Endothelial cell (in vitro differentiated cells): ENCODE measurements at places on chromosomes 11 and 22. TPM values are rescaled to one million over a fixed set of nuclear protein-coding genes. Genes with fewer than 3 reads are reported as not detected.
A peak's percentile ranks its signal among the peaks of the same experiment; 100 is the strongest.

DNA sequence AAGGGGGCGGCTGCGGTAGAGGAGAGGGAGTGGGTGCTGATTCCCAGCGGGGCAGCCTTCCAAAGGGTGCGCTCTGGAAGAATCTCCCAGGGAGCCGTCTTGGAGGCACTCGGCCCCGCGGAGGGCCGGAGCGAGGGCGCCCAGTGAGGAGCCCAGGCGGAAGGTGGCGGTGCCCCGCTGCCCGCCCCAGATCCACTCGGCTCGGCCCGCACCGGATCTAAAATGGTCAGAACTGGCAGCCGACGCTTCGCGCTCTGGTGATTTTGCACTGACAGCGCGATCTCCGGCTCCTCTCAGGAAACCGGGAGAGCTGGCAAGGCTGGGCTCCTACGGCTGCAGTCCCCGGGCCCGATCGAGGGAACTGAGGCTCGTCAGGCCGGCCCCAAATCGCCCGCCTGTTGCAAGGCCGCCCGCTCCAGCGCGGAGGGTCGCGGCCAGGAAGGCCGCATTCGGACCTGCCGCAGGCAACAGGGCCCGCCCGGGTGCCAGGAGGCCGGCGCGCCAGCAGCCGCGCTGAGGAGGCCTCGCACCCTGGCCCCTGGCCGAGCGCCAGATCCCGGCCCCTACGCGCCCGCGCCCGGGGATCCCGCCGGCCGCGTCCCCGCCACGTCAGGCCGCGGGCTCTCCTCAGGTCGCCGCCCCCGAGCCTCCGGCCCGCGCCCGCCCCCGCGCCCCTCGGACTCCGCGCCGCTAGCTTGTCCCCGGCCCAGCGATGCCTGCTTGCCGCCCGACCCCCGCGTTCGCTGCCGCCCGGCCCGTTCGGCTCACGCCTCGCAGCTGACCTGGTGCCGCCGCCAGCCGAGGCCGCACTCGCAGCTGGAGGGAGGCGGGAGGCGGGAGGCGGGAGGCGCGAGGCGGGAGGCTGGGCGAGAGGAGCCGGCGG is at the start of gene KLHL22:
Gene KLHL22, minus strand, starts transcription at position 818 of the 883 bp plus-strand sequence. CDS start 6,584 bp downstream, outside the sequence.
- DNase-seq, result peak; percentile 39

DNA sequence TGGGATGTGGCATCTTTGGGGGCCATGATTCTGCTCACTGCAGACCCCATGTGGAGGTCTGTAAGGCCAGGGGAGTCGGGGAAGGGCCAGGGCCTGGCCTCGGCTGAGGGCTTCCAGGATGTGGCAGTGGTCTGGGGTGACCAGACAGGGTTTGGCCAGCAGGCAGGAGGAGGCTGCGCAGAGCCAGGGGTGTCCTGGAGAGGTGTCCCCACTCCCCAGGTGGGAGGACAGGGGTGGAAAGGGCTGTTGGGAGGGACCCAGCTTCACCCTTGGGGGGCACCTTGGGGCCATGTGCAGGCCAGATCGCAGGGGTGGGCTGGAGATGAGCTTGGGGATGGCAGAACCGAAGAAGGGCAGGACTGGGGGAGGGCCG is 3.4 kb downstream of the PANX2 start:
- no peak for DNase-seq

GRCh38 chr22:22936915-22937656 is 49.5 kb downstream of the IGLL5 start:
- DNase-seq, result no peak

DNA sequence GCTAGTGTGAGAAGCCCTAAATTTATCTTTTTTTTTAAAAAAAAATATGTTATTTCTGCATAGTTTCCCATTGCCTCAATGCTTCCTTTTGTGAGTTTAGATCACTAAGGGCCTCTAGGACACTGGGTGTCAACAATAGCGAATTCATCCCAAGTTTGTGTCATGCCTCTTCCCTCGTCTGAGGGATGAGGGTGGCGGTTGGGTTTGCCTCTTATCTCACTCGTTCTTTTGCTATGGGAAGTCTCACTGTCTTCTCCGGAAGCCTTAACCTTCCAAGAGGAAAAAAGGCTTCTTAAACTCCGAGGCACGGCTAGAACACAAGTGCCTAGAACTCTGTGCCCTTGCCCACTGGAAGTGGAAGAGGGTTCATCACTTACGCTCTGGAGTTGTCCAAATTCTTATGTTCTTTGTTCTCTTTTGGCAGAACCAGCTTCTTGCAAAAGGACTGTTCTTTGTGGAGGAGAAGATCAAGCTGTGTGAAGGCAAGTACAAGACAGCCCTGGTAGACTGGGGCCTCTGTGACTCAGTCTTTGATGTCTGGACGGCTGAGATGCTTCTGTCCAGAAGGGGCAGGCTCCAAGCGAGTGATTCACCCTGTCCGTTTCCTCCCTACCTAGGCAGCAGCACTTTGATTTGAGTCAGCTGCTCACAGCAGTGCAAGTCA is 78.5 kb downstream of the TRAF6 start:
- DNase-seq, result no peak

MRGPRX3 gene
- total RNA-seq, result 0.21 TPM

KRTAP5-10 gene
- 0.23 TPM for total RNA-seq

GRCh38 chr11:65928667-65929066 is 9.4 kb downstream of the DRAP1 start:
- no peak for DNase-seq

- DNase-seq, result no peak
Observed at GRCh38 chr22:41191467-41191866, 13.6 kb upstream of the L3MBTL2 start.

CCDC73 gene
- total RNA-seq, result not detected

GRCh38 chr22:44332946-44333345 is 20.2 kb upstream of the SHISAL1 start:
- DNase-seq, result no peak

C22orf31 gene
- total RNA-seq, result not detected

- no peak for DNase-seq
Observed at GRCh38 chr11:134289789-134290188, 13.6 kb downstream of the GLB1L3 start.

DNA sequence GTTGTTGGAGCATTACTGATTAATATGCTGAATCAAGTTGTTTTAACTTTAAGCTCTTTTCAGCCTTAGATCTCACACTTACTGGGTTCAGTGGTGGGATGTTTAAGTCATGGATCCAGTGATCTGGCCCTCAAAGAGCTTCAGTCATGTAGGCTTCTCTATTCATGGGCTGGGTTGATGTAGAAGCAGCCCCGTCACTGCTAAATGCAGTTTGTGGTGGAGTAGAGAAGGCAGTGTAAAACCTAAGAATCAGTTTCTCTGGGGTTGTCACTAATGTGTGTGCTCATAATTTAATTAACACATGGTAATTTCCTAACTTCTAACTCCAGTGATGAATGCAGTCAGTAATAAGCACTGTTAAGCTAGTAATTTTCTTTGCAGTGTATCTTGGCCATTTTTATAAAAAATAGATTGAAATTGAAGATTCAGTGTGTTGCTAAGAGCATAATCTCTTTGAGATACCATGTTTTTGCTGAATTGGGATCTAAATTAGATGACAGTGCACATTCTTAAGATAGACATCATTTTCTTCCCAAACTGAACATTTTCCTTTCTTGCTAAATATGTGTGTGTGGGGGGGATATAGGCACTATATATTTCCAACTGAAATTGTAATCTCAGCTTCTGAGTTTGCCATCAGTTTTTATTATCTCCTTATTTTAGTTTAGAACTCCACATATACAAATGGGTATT is 9.0 kb downstream of the SPCS2 start:
- no peak for DNase-seq

DNA sequence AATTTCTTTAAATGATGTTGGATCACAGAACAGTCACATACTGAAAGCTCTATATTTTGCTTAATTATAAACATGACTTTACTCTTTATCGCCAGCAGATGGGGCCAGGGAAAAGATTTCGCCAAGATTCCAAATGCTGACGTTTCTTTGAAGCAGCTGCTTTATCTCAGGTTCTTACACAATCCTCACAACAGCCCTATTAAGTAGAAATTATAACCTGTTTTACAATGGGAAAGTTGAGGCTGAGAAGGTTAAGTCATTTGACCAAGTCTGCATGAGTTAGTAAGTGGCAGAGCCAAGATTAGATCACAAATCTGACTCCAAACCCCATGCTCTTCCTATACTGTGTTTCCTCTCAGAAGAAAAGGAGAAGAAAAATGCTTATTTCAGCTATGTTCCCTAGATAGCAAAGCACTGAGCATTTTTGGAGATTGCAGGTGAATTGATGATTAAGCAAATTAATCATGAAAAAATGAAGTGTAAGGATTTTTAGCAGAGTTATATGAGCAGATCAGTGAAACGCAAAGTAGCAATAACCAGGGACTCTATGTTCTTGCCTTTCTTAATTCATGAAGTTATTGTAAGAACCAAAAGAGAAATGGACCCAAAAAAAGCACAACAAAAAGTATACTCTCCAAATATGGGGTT is 79.0 kb downstream of the AASDHPPT start:
- peak; percentile 25 for DNase-seq

- peak; percentile 20 for DNase-seq
Observed at GRCh38 chr11:64935359-64936081, at the start of gene GPHA2. Gene GPHA2 (minus strand): TSS chr11:64935893. CDS start chr11:64935460, 433 bp downstream.

- no peak for DNase-seq
Observed at GRCh38 chr11:14676068-14676467, 32.5 kb downstream of the PDE3B start.

DNA sequence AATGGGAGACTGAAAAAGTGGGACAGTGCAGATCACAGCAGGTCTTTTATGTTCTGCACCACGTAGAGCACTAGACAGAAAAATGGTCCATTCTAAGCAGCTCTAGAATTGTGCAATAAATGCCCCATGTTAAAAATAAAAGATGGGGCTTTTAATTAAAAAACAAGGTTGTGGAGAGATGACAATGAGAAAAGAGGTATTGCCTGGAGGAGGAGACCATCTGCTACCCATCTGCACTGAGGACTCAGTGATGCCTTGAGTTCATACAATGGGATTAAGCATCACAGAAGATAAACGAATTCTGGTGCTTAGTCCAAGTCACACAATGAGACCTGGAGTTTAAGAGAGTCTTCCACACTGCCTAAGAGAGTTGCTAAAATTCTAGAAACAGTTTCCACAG is 73.6 kb downstream of the PAK1 start:
- no peak for DNase-seq

UEVLD gene
- 13.2 TPM for total RNA-seq

PAMR1 gene
- 0.82 TPM for total RNA-seq
